ENCODE measurements at places on chromosomes 1 and 21.

DNA sequence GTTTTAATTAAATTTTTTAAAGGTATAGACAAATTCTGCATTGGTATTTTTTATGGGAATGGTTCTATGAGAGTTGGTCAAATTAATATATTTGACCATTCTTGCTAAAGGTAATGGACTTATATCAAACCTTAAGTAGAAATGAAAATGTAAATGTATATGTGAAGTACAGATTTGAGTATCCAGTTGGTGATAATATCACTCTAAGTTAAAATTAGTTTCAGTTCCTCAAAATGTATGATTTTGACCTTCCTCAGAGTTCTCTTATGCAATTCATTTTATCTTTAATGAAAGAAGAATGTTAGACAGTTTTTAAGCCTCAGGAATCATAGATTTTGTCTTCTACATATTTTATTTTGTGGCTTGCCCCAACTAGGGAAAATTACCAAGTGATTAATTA is 1291.5 kb upstream of the B3GALT2 start:
- no peak for DNase-seq

GRCh38 chr1:83882906-83883305 is 116.0 kb downstream of the TTLL7 start:
- DNase-seq = no peak

DNA sequence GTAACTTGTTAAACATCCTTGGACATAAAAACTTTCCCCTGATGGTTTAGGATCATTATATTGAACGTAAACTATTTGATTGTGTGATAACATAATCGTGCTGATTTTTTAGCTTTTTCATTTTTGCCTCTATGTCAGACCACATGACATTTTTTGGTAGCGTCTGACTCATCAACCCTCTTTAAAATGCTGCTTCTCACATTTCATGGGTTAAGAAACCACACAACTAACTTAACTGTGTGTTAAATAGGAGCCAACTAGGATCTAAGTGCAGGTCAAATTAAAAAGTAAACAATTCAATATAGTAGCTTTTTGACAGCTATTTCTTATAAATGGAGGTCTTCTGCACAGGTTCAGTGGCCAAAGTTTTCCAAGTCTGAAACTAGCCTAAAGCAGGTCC is 9.8 kb downstream of the BTG3 start:
- DNase-seq = peak; percentile 14

- peak; percentile 94 for DNase-seq
Measured at GRCh38 chr1:41003640-41004220, 17.8 kb downstream of the SLFNL1 start.

GRCh38 chr1:51296383-51297357 is 33.7 kb downstream of the TTC39A start:
- DNase-seq = peak; percentile 84

Measured in activated CD4-positive, alpha-beta T cell treated with anti-CD3 and anti-CD28 coated beads, Interleukin-2, Interleukin-4, amounts not matched to agents 100 ng/mL and 50 ng/mL, durations not matched to agents 16 hours and 8 hours (primary cell).